ENCODE measurements at places on chromosomes 7 and 10. TPM values are rescaled to one million over a fixed set of nuclear protein-coding genes. Genes with fewer than 3 reads are reported as not detected.

Gene PITX3
- total RNA-seq = not detected

Gene SCART1
- 1.6 TPM for total RNA-seq

DNA sequence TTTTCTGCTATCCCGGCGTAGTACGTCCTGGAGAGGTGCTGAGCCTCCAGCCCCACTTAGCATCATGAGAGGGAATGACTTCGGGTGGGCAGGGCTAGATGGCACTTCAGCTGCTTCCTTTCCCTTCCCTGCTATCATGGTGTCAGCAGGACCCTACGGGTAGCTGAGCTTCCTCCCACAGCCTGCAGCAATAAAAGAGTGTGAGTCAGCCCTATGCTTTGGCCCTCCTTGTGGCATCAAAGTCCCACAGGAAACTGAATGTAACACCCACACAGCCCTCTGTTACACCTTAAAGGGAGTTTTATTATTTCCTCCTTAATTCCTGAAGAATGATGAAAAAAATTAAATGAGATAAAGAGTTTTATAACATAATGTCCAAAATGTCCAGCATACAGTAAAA lies 458.1 kb downstream of the RPS24 start:
- H3K27me3 ChIP-seq = no peaks in the 10 kb centered on the region
- no peak for DNase-seq
- no peaks in the 10 kb centered on the region for H3K36me3 ChIP-seq
- no peaks in the 10 kb centered on the region for H3K4me1 ChIP-seq
- H3K4me3 ChIP-seq = no peak overlapping the region

DNA sequence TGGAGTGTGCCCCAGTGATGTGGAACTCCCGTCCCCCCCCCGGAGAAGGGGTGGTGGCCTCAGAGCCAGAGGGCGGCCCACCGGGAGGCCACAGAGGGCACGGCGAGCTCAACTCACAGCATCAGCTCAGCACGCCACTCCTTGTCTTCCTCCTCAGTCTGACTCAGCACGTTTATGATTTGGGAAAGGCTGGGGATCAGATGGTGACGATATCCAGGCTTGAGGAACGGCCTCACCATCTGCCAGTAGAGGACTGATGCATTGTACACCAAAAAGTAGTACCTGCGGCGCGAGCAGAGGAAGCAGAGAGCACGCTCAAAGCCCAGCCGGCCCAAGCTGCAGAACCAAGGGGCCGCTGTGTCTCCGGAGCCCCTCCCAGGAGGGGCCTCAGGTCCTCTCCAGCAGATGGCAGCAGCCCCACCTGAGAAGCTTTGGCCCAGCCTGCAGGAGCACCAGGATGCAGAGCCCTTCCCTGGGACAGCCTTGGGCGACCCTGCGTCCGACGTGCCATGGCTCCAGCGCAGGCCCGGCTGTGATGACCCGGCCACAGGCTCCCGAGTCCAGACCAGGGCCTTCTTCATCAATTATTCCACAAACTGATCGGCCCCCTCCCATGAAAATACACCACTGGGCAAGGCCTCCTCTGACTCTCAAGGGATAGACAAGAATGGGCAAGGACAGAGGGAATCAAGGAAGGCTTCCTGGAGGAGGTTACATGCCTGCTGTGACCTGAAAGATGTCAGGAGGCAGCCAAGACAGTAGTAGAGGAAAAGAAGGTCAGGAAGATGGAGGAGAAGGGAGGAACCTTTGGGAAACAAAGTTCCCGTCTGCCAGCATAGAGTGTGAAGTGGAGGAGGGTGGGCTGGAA lies 3.7 kb downstream of the CFAP46 start:
- H3K4me1 ChIP-seq = peaks cover 9% of the 10 kb centered on the region
- no peak for DNase-seq
- H3K36me3 ChIP-seq = no peaks in the 10 kb centered on the region
- H3K4me3 ChIP-seq = no peak overlapping the region
- no peak overlapping the region for H3K27ac ChIP-seq

- no peaks in the 10 kb centered on the region for H3K36me3 ChIP-seq
- no peaks in the 10 kb centered on the region for H3K27me3 ChIP-seq
- DNase-seq = no peak
Measured at GRCh38 chr10:43254199-43254730, 12.6 kb downstream of the RASGEF1A start.

- H3K27ac ChIP-seq = no peak overlapping the region
- peaks cover 76% of the 10 kb centered on the region for H3K27me3 ChIP-seq
- H3K36me3 ChIP-seq = no peaks in the 10 kb centered on the region
- no peak for DNase-seq
- H3K4me1 ChIP-seq = peaks cover 15% of the 10 kb centered on the region
Measured at GRCh38 chr10:101565370-101565900, 22.6 kb downstream of the POLL start.

- H3K27ac ChIP-seq = no peak overlapping the region
- H3K36me3 ChIP-seq = no peaks in the 10 kb centered on the region
- H3K27me3 ChIP-seq = no peaks in the 10 kb centered on the region
- no peak overlapping the region for H3K4me3 ChIP-seq
- no peak for DNase-seq
Measured at GRCh38 chr7:144787127-144787526, 48.7 kb downstream of the TPK1 start.

DNA sequence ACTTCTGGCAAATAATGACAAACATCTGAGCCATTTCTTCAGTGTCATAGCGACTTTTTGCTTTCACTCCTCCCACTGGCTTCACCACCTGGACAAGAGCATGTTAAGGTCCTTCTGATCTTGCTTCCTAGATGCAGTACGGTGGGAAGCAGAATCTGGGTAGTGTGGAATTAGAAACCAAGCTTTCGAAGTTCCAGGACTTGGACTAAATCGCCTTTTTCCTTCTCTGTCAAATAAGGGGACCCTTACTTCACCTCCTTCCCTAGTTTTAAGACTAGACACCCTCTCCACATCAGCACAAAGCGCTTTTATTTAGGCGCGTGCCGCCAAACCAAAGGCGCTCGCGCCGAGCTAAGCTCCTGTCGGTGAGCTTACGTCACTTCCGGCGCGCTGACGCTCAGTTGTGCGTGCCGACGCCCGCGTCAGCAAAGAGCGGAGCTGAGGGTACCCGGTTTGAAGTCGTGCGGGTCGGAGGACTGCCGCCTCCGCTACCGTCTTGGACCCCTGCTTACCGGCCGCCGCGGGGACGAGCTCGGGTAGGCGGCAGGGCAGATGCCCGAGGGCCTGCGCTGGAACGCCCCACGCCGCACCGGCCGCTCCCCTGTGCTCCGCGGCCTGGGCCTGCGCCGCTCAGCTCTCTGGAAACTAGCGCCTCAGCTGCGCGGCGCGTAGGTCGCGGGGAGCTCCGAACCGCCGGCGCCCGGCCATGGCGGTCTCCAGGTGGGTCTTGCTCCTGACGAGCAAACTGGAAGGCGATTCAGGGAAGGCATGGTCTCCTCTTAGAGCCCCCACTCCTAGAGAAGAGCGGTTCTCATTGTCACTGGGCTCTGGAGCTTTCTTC lies at the start of gene BTAF1:
Gene BTAF1 (plus strand): TSS at position 400 of the 841 bp plus-strand sequence. CDS start 307 bp downstream, at position 707.
- peak within 1 kb of the TSS; percentile 99 for H3K27ac ChIP-seq
- DNase-seq = peak; percentile 94
- H3K36me3 ChIP-seq = no peaks in the 10 kb centered on the region
- H3K4me3 ChIP-seq = peak within 1 kb of the TSS; percentile 70
- H3K4me1 ChIP-seq = peaks cover 14% of the 10 kb centered on the region

DNA sequence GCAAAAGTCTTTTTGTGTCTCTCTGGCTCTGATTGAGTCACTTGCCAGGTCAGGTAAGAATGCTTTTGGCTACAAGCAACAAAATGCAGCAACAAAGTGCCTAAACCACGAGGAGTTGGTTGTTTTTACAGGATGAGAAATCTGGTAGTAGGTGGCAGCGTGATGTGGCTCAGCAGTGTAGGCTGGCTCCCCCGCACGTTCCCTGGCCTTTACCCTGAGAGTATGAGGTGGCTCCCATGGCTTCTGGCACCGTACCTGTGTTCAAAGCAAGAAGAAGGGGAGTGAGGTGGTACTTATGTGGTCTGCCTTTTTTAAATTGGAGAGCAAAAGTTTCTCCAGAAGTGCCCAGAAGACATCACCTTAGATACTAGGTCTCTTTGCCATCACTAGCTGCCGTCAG lies 11.7 kb downstream of the PRKRIP1 start:
- H3K27me3 ChIP-seq = no peaks in the 10 kb centered on the region
- no peaks in the 10 kb centered on the region for H3K4me1 ChIP-seq

GRCh38 chr10:35637462-35637861 lies 4.6 kb downstream of the FZD8 start:
- no peak overlapping the region for H3K4me3 ChIP-seq
- DNase-seq = no peak
- H3K27ac ChIP-seq = no peak overlapping the region
- no peaks in the 10 kb centered on the region for H3K36me3 ChIP-seq
- peaks cover 5% of the 10 kb centered on the region for H3K27me3 ChIP-seq
- peaks cover 6% of the 10 kb centered on the region for H3K4me1 ChIP-seq

DNA sequence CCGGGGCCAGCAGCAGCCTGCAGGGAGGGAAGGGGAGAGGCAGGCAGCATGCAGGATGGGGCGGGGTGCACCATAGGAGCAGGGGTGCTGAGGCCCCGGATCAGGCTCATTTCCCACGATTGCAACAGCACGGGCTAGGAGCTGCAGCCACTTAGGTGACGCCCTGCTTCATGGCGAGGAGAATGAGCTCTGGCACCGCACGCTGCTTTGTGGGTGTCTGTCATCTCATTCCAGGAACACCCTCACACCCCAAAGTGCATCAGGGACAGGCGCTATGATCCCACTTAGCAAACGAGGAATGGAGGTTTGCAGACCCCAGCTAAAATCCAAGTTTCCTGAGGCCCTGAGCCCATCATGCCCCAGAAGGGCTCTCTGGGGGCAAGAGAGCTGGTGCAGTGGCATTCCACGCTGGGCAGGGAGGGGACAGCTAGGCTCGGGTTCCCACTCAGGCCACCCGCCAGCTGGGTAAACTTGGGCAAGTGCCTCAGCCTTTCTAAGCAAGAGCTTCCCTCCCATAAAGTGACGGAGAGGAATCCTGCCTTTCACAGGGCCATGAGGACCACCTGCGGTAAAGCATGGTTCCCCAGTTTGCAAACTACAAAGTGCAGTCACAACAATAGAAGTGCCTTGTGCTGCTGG lies 9.3 kb downstream of the KCNH2 start:
- H3K36me3 ChIP-seq = no peaks in the 10 kb centered on the region
- H3K27ac ChIP-seq = no peak overlapping the region
- peaks cover 26% of the 10 kb centered on the region for H3K4me1 ChIP-seq
- no peaks in the 10 kb centered on the region for H3K27me3 ChIP-seq

DNA sequence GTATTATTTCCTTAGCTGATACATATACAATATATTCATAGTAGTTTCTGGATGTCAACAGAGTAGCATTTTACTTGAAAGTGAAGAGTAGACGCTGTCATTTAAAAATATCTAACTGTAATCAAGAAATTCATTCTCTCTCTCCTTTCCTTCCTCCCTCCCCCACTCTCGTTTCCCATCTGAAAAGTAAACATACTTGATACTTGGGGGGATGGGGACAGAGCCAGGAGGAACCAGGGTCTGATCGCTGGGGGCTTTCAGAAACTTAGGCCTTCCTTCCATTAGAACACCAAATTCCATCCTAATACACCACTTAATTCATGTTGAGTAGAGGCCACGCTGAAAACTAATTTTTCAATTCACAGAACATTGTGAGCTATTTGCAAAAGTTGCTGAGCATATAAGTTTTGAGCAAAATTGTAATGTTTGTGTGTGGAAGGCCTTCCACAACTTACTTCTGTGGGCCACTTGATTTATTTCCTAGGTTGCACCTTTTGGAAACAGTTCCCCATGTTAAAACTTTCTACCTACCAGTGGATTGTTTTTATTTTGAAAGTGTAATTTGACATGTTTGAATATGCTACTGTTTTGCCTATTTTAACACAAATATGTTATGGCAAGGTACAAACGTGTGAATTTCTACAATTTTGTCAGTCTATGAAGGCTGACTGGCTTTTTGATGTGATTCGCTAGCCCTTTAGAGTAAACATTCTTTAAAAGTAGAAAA lies 35.2 kb downstream of the CNPY1 start:
- DNase-seq = no peak
- H3K27me3 ChIP-seq = peaks cover 100% of the 10 kb centered on the region
- H3K27ac ChIP-seq = no peak overlapping the region
- no peaks in the 10 kb centered on the region for H3K36me3 ChIP-seq

DNA sequence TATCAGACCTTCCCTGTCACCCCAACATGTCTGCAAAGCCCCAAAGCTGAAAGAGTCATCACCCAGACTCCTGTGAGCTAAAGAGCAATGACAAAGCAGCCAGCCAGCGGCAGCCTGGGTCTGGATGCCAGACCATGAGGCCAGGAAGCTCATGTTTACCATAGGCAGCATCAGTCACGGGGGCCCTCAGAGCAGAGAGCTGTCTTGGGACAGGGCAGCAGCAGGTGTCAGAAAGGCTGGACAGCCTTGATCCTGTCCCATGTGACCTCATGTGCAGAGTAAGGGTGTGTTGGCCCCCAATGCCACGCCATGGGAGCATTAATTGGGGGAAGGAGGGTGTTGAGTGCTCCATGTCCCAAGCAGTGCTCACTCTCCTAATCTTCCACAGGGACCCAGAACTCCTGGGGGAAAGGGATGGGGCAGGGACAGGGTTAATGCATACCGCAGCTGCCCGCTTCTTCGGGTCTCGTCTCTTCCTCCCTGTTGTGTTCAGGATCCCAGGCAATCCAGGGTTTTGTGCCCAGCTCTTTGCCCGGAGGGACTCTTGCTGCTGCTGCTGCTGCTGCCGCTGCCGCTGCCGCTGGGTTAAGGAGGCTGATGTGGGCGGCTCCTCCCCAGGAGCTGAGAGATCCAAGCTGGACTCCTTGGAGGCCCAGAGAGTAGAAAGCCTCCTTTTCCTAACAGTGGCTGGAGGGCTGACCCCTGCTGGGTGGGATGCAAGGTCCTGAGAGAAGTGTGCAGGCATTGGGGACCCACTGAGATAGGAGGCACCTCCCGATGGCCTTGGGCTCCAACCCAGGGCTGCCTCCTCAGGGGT lies 7.1 kb downstream of the CCDC201 start:
- H3K36me3 ChIP-seq = no peaks in the 10 kb centered on the region
- H3K27ac ChIP-seq = no peak overlapping the region
- DNase-seq = no peak
- no peak overlapping the region for H3K4me3 ChIP-seq
- peaks cover 5% of the 10 kb centered on the region for H3K27me3 ChIP-seq
- no peaks in the 10 kb centered on the region for H3K4me1 ChIP-seq

- no peak overlapping the region for H3K4me3 ChIP-seq
- no peaks in the 10 kb centered on the region for H3K36me3 ChIP-seq
Measured at GRCh38 chr10:60629332-60629731, 148.9 kb upstream of the CDK1 start.

DNA sequence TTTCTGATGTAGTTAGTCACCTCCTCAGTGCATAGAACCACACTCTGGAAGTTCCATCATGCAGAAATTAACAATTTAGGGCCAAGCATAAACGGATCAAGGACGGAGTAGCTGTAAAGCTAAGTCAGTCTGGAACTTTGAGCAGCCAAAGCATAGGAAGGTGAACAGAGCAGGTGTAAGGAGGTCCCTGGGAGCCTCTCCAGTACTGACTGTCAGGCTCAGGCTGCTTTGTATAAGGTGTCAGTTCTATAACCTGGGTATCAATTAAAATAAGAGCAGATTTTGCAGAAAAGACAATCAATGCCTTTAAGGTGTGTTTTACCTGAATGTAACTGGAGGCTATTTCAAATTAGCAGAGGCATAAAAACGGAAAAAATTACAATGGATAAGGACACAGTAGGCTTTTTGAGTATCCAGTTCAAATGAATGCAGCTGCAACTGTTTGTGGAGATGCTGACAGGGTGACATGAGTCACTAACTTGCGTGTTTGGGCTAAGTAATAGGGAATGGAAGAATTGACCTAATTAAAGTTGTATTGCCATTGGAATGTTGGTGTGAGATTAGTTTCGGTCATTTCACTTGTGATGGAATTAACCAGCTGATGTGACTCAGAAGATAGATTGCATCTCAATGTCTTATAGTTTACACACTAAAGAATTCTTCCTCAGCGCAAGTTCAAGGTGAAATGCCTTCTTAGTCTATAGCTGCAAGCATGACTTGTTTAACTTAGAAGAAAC lies 417.9 kb upstream of the CNTNAP2 start:
- no peaks in the 10 kb centered on the region for H3K27me3 ChIP-seq
- no peaks in the 10 kb centered on the region for H3K36me3 ChIP-seq
- H3K4me1 ChIP-seq = no peaks in the 10 kb centered on the region
- DNase-seq = no peak
- H3K27ac ChIP-seq = no peak overlapping the region
